ENCODE measurements at places on chromosomes 2 and 18.

- no peak for DNase-seq
Measured at GRCh38 chr2:17719562-17720371, 33.8 kb downstream of the SMC6 start.

GRCh38 chr2:24824966-24825882, 32.0 kb downstream of the CENPO start:
- no peak for DNase-seq

DNA sequence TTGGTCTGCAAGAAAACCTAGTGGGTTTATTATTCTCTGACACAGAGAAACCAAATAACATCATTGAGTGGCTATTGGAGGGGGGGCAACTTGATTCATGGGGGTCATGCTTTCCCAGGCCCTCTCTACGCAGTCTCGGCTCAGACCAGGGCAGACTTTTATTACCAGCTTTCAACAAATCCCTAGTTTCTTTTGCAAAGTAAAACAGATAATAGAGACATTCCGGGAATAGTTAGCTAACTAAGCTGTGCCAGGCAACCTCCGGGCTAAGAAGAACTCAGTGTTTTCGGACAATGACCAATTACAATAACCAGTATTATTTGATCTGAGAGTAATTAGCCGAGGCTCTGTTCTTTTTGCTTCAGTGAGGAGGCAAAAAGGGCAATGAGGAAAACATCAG, 66.3 kb downstream of the CDK15 start:
- no peak for DNase-seq

- DNase-seq = no peak
Measured at GRCh38 chr2:166444306-166444705, 49.7 kb downstream of the SCN7A start.

- no peak for DNase-seq
Measured at GRCh38 chr2:180516232-180516631, 464.2 kb upstream of the UBE2E3 start.

DNA sequence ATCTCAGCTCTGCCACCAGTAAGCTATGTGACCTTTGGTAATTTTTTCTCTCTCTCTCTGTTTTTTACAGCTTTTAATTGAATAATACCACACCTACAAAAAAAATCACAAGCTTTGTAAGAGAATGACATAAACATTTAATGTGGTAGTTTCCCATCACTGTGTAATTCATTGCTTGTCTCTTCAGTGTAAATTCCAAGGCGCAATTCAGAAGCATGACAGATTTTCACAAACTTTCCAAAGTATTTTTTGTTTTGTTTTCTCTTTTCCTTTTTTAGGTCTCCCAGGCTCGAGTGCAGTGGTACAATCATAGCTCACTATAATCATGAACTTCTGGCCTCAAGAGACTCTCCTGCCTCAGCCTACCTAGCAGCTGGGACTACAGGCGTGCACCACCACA, 25.0 kb upstream of the PPM1B start:
- DNase-seq = no peak

- DNase-seq = no peak
Measured at GRCh38 chr2:30505500-30506180, 58.6 kb downstream of the LCLAT1 start.

- DNase-seq = no peak
Measured at GRCh38 chr2:196170213-196170605, 1.2 kb downstream of the STK17B start.

- peak; percentile 52 for DNase-seq
Measured at GRCh38 chr18:80157708-80158343, 48.8 kb downstream of the ADNP2 start.

DNA sequence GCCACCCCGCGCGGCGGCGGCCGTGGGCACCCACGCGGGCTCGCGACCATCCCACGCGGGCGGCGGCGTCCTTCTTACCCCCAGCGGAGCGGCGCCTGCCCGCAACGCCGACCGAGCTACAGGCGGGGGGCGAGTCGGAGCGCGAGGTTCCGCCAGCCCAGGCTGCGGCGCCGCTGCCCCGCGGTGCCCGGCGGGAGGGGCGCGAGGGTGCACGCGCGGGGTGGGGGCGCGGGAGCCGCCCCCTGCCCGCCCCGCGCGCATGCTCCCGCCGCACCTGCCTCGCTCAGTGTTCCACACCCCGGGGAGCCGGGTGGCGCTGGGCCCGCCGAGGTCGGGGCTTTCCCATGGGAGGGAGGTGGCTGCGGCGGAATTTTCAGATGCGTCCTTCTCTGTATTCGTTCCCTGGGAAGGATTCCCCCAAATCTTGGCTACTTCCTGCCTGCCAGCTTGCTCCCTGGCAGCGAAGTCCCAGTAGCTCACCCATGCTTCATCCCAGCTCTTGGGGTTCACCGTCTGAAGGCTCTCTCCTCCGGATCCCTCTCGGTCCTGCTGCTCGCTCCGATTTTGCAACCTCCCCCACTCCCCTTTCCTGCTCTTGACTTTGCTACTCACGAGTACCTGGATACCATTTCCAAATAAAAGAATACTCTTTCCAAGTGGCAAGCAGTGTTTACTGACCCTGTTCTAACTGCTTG, at the start of gene L3MBTL4:
Gene L3MBTL4 (minus strand): TSS at position 189 of the 695 bp plus-strand sequence. CDS start 103,286 bp downstream, outside the sequence.
- DNase-seq = no peak

- DNase-seq = no peak
Measured at GRCh38 chr2:32572030-32572429, 55.8 kb upstream of the TTC27 start.

DNA sequence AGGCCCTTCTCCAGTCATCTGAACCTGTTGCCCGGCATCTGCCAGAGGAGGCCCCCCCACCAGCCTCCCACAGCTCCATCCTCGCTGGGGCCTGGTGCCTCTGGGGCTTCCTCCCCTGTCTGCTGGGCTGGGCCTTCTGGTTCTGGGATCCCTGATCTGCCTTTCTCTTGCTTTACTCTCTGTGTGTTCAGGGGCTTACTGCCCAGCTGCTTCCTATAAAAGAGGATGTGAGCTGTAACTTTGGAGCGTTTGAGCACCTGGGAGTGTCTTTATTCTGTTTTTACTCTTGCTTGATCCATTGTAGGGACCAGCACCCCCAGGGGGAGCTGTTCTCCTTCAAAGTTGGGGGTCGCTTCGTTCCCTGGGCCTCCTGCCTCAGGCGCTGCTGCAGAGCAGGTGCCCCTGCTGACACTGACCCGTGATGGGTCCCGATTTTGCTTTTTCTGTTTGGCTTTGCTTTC, 23.1 kb upstream of the FAHD2A start:
- no peak for DNase-seq

DNA sequence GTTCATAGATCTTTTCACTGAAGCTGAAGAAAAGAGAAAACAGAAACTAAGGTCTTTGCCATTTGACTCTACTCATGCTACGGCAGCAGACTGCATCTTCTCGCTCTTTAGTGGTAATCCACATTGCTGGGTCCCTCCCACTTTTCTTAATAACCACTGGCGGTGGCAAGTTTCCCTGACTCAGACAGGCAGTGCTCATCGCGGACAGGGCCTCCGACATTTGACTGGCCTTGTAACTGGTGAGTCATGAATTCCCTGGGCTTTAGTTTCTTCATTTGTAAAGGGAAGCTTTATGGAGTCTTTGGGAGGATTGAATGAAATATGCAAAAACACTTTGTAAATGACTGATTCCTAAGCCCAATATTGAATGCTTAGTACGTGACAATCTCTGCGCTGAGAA, 238.2 kb upstream of the RBBP8 start:
- DNase-seq = no peak

DNA sequence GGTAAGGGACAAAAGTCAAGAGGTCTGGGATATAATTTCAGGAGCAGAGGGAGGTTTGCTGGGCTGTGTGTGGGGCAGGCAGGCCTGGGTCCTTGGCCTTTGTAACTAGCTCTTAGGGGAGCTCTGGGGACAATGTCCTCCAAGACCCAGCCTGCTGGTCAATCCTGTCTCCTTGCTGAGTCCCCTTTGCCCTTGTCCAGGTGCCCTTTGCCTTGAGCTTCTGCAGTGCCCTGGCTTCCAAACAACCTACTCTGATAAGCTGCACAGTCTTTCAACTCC, 30.0 kb upstream of the REEP1 start:
- no peak for DNase-seq

DNA sequence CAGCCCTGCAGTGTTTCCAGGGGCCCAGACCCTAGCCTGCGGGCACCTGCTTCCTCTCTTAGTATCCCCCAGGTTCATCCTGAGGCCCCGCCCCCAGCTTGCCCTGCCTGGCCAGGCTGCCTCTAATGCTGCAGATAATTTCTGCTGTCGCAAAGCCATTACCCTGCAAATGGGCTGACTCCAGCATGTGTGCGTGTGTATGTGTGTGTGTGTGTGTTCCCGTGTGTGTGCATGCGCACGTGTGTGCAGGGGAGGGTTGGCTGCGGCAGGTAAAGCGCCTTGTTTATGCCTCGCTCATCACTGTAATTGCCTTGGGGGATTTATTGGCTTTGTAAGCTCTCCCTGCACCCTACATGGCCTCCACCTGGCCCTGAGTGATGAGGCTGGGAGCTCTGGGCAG, 7.6 kb upstream of the PRSS56 start:
- no peak for DNase-seq

DNA sequence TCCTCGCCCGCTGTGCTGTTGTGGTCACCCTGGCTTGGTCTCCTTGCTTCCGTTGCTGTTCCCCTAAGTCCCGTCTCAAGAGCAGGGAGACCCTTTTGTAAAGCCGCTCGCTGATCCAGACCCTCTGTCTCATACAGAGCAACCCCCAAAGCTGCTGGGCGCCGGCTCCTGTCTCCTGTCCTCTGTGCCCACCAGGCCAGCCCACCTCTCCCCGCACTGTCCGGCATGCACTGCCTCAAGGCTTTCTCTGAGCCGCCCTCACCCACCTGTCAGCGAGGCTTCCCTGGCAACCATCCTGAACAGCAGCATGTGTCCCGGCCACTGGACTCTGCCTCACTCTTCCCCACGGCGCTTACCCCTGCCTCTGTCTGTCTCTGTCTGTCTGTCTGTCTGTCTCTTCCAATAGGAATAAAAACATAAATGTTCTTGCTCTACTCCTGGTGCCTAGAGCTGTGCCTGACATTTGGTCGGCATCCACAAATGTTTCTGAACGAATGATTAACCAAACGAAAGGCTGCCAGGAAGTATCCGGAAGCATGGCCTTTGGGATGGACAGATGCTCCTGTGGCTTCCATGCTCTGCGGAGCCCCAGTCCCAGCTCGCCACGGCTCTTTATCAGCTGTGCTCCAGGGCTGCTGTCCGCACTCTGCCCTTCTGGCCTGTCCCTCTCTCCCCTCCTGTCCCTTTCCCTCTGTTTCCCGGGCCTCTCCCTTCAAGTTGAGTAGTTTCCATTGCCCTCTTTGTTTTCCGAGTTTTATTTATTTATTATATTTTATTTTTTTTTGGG, 7.8 kb downstream of the COLEC11 start:
- DNase-seq = no peak

GRCh38 chr2:113104054-113104611, 23.3 kb upstream of the IL1RN start:
- DNase-seq = no peak

- no peak for DNase-seq
Measured at GRCh38 chr18:57807336-57808117, 4.4 kb upstream of the ATP8B1 start.

DNA sequence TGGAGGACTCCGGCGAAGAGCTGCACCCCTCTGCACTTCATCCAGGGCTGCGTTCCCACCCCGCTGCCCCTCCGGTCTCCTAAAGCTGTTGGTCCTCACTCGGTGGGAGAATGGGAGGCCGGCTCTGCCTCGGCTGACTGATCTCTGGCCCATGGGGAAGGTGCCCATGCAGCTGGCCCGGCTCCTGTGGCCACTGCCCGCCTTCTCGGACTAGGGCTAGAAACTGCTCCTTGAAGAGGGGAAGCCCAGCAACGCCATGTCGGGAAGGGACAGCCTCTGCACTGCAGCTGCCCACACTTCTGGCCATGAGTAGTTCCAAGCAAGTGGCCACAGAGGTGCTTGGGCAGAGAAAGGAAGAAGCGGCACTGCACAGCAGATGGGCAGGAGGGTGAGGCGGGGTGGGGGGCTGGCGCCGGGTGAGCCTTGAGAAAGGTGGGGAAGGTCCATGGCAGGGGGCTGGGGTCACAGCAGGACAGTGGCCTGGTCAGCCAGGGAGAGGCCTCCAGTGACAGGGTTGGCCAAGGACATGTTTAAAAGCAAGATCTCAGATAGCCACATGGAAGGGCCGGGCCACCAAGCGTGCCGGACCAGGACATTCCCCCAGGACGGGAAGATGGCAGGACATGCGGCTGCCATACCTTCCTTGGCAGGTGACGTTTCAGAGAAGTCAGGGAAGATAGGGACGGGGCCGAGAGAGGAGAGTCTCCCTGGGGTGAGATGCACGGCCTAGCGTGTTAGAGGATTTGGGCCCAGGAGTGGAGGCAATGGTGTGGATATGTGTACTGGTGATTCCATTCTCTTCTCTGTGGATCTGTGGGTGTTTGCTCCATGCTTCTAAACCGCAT, 158.8 kb upstream of the HDAC4 start:
- no peak for DNase-seq

GRCh38 chr2:101173707-101174295, 22.6 kb upstream of the TBC1D8 start:
- no peak for DNase-seq

GRCh38 chr2:40041422-40042382, 262.6 kb upstream of the THUMPD2 start:
- no peak for DNase-seq

DNA sequence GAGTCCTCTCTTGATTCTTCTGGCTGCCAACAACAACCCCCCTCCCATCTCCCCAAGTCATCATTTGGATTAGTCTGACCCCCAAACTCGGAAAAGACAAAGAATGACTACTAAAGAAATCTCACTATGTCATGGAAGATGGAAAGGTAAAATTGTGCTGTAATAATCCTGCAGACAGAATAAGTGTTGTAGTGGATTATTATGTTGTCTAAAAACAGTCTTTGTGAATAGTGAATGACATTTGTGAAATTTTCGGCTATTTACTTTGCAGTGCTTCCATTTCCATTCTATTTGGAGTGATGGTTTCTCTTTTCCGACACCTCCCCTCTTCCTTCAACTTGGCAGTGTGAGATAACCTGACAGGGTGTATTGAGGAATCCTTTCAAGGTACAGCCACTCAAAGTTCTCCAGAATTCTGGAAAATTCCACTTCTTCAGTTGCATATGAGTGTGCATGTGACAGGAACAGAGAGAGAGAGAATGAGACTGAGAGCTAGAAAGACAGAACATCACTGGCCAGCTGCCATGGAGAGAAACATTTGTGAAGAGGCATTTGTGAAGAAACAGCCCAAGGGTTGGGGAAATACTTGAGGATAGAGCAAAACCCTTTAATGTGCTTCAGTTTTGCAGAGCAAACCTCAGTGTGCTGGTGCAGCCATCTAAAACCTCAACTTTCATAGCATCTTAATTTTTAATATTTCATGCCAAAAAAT, 141.9 kb upstream of the DLX2 start:
- DNase-seq = no peak

All from stimulated activated CD8-positive, alpha-beta memory T cell treated with anti-CD3 and anti-CD28 coated beads, Interleukin-15, amount 100 ng/mL, for 4 hours (primary cell).